ENCODE measurements at places on chromosomes 7 and 10. TPM values are rescaled to one million over a fixed set of nuclear protein-coding genes. Genes with fewer than 3 reads are reported as not detected.

GRCh38 chr7:66409493-66409892 is 204.4 kb downstream of the TPST1 start:
- no peaks in the 10 kb centered on the region for H3K4me1 ChIP-seq
- H3K27ac ChIP-seq = no peak overlapping the region
- no peak overlapping the region for H3K4me3 ChIP-seq
- H3K27me3 ChIP-seq = no peaks in the 10 kb centered on the region
- no peaks in the 10 kb centered on the region for H3K36me3 ChIP-seq

The WEE2 gene
- not detected for total RNA-seq

DNA sequence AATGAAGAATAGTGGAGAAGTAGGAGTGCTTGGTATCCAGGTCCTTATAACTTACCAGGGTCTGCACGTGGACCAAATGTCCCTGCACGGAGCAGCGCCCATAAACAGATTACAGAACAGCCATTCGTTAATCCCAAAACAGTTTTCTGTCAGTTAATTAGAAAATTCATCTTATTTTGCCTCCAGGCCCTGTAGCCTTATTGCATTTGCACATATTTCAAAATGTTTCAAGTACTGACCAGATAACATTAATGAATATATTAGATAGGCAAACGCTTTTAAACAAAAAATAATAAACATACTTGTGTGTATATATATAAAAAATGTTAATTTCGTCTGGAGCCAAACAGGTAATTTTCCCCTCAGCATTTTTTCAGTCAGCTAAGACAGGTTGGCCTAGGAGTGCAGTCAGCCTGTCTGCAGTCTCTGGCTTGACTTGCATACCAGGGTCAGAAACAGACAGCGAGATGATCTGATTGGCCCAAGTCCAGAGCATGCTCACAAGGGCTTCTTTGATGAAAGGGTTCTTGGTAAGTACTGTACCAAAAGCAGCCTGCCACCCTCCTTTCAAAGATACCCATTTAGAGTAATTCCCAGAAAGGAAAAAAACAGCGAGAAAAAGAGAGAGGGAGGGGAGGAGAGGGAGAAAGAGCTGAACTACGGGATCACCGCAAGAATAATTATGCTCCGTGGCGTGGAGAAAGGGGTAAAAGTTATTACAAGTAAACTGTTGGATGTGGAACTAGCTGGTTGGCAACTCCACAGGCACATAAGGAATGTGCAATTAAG is 194.4 kb upstream of the TCF7L2 start:
- no peaks in the 10 kb centered on the region for H3K36me3 ChIP-seq
- H3K4me1 ChIP-seq = peaks cover 2% of the 10 kb centered on the region
- H3K4me3 ChIP-seq = no peak overlapping the region
- no peak overlapping the region for H3K27ac ChIP-seq
- DNase-seq = peak; percentile 19
- H3K27me3 ChIP-seq = no peaks in the 10 kb centered on the region

DNA sequence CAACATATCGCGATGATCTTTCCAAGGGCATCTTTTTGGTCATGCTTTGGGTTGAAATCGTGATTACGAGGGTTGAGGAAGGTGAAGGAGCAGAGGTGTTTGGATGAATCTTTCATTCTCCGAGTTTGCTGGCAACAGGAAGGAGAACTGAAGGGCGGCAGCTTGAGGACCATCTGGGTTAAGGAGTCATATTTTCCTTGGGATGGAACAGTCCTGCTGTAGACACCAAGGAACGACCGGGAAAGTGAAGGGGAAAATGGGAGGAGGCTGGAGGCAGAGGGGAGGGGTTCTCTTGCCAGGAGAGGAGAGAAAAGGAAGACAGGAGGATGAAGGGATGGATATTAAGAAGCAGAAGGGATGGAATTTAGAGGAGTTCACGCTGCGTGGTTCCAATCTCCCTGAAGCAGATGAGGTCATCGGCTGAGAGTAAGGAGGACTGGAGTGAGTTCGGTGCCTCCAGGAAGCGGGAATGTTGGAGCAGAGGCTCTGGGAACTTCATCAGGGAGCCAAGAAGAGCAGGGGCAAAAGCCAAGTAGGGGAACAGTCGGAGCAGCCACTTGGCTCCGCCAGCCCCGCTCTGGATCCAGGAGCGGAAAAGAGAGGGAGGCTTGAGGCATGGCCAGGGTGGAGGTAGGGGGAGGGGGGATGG is 116.6 kb upstream of the GALNT17 start:
- no peaks in the 10 kb centered on the region for H3K4me1 ChIP-seq
- H3K27ac ChIP-seq = no peak overlapping the region
- no peaks in the 10 kb centered on the region for H3K36me3 ChIP-seq
- H3K4me3 ChIP-seq = no peak overlapping the region
- no peak for DNase-seq
- H3K27me3 ChIP-seq = no peaks in the 10 kb centered on the region

The FAM237B gene
- total RNA-seq = not detected

DNA sequence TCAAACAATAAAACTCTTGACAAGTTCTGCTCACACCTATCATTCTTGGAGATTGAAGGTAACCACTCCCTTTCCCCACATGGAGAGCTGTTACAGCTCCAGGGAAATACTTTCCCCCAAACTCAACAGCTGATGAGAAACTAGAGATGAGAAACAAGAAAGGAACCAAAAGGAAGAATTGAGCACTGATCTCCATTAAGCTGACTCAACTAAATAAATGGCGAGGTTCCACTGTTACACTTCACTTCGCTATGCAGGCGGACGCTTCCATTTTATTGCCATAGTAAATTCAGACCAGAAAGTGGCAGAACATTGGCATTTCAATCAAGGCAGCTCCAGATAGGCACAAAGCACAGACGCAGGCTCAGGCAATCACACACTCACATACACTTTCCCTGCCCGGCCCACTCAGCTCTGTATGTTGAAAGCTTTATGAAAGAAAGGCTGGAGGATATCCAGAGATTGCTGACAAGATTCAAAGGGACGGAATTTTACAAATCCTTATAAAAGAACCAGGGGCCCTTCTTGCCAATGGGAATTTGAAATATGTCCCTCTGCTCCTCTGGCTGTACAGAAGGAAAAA is 11.5 kb upstream of the YAE1 start:
- no peaks in the 10 kb centered on the region for H3K36me3 ChIP-seq
- peaks cover 4% of the 10 kb centered on the region for H3K27me3 ChIP-seq
- no peak overlapping the region for H3K27ac ChIP-seq
- H3K4me3 ChIP-seq = no peak overlapping the region
- DNase-seq = peak; percentile 9

DNA sequence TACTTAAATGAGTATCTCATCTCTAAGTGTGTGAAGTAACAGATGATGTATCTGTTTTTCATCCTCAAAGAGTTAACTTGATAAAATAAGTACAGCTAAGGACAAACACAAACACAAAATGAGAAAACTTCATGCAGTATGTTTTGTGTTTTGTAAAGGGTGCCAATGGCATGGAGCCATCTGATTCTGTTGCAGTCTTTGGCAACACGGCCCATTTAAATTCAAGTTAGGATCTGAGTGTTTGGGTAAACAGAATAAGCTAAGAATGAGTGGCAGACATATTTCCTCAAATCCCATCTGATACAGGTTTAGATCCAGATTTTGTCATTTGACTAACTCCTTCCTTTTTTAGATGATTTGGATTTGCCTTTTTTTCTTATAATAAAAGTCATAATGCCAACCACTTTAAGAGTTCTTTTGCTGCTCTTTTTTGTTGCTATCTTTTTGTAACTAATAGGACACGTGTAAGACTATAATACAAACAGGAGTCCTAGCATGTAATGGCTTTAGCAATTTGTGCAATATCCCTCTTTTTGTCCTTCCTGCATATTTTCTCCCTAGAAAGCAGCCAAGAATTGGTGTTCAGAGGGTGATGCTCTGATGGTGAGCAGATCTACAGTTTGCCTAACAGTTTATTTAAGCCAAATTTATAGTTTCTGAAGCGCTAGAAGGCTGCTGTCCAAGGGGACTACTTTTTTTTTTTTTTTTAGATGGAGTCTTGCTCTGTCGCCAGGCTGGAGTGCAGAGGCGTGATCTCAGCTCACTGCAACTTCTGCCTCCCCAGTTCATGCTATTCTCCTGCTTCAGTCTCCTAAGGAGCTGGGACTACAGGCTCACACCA is 18.9 kb upstream of the ACTA2 start:
- H3K36me3 ChIP-seq = no peaks in the 10 kb centered on the region
- no peak for DNase-seq
- no peak overlapping the region for H3K27ac ChIP-seq
- no peaks in the 10 kb centered on the region for H3K27me3 ChIP-seq

The C10orf143 gene
- 2.0 TPM for total RNA-seq

- H3K4me3 ChIP-seq = no peak overlapping the region
- no peaks in the 10 kb centered on the region for H3K27me3 ChIP-seq
- H3K36me3 ChIP-seq = no peaks in the 10 kb centered on the region
- DNase-seq = peak; percentile 18
- peaks cover 8% of the 10 kb centered on the region for H3K4me1 ChIP-seq
- no peak overlapping the region for H3K27ac ChIP-seq
Observed at GRCh38 chr10:103921750-103922195, 3.8 kb upstream of the STN1 start.

The OPN4 gene
- total RNA-seq = not detected

- no peaks in the 10 kb centered on the region for H3K4me1 ChIP-seq
- DNase-seq = no peak
- H3K27ac ChIP-seq = no peak overlapping the region
- no peak overlapping the region for H3K4me3 ChIP-seq
Observed at GRCh38 chr10:19783721-19784120, 32.5 kb upstream of the PLXDC2 start.

- H3K27me3 ChIP-seq = no peaks in the 10 kb centered on the region
- no peaks in the 10 kb centered on the region for H3K36me3 ChIP-seq
- no peak for DNase-seq
- no peak overlapping the region for H3K4me3 ChIP-seq
- H3K27ac ChIP-seq = no peak overlapping the region
Observed at GRCh38 chr7:117809958-117810357, 63.3 kb downstream of the CTTNBP2 start.

The TUBAL3 gene
- not detected for total RNA-seq

The PKD1L1 gene
- under 0.01 TPM for total RNA-seq

DNA sequence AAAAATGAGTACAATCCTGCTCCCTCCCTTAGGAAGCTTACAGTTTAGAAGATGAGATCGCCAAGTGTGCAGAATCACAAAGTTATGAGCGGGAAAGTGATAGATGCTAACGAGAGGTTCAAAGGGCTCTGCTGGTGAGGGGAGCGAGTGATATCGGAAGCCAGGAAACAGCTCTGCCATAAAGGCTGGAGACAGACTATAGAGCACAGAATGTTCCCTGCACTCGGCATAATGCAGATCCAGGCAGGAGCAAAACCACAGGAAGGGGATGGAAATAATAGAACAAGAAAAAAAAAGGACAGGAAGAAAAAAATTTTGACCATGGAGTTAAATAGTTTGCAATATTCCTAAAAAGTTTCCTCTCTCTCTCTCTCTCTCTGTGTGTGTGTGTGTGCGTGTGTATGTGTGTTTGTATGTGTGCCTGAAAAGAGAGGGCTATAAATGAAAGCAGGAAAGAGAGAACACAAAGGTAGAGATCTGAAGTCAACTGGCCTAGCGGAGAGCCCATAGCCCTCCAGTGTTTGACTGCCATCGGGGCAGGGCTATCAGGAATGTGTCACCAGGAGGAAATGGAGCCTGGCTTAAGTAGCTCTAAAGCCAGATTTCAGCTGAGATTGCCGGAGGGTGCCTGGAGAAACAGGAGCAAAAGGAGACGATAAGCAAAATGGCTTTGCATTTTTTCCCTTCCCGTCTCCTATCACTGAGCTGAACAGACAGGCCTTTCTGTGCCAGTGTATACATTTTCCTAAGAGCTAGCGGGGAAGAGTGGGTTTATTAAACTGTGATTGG is 175.8 kb upstream of the LYZL1 start:
- H3K27ac ChIP-seq = no peak overlapping the region
- no peaks in the 10 kb centered on the region for H3K4me1 ChIP-seq
- no peaks in the 10 kb centered on the region for H3K36me3 ChIP-seq
- no peaks in the 10 kb centered on the region for H3K27me3 ChIP-seq
- DNase-seq = no peak
- H3K4me3 ChIP-seq = no peak overlapping the region
